Parietal lobe (tissue), 2 donors: ENCODE measurements at places on chromosomes 7 and 10. TPM values are rescaled to one million over a fixed set of nuclear protein-coding genes. Genes with fewer than 3 reads are reported as not detected.

Gene CPA2
- total RNA-seq = not detected

Gene SPDYE6
- not detected for total RNA-seq

Gene PRRT4
- total RNA-seq = 2.5 TPM

Gene SLC39A12
- total RNA-seq = 2.5 TPM

Gene ASB10
- total RNA-seq = not detected

Gene PAX4
- not detected for total RNA-seq

Gene NKX2-3
- total RNA-seq = not detected

Gene ATXN7L1
- total RNA-seq = 42.3 TPM

Gene FOXI2
- total RNA-seq = not detected

Gene SHH
- total RNA-seq = 0.63 TPM

Gene NRP1
- 90.1 TPM for total RNA-seq

Gene RARRES2
- 5.0 TPM for total RNA-seq

Gene GIMAP6
- 2.8 TPM for total RNA-seq

Gene LYZL2
- not detected for total RNA-seq

Gene HABP2
- total RNA-seq = not detected

Gene ACSM6
- total RNA-seq = not detected

Gene SLC29A3
- total RNA-seq = 2.8 TPM

Gene ZNF727
- 3.8 TPM for total RNA-seq

Gene NKX1-2
- total RNA-seq = not detected

Gene TMEM106B
- total RNA-seq = 56.7 TPM

Gene MBL2
- not detected for total RNA-seq

Gene SPDYE2B
- total RNA-seq = not detected

Gene NUTM2A
- total RNA-seq = 3.1 TPM

Gene SAP25
- not detected for total RNA-seq

Gene GPR158
- total RNA-seq = 7.8 TPM

Gene GRB10
- total RNA-seq = 112 TPM

Gene SUN3
- not detected for total RNA-seq

Gene SRGN
- total RNA-seq = 8.1 TPM

Gene GPR26
- 2.8 TPM for total RNA-seq

Gene TRIM50
- total RNA-seq = not detected

Gene THSD7A
- 41.6 TPM for total RNA-seq

Gene PIK3AP1
- 3.1 TPM for total RNA-seq

Gene AKR1C2
- total RNA-seq = 22.8 TPM

Gene MEST
- total RNA-seq = 110 TPM

Gene NPTX2
- 9.7 TPM for total RNA-seq

Gene CXCL12
- 10.6 TPM for total RNA-seq

Gene TMEM273
- 1.6 TPM for total RNA-seq
